ENCODE measurements at places on chromosomes 16 and 17.

- DNase-seq = peak; percentile 91
Observed at GRCh38 chr17:79839356-79840268, at the start of gene CBX4. Gene CBX4, minus strand, starts transcription at chr17:79839440. Its CDS starts 189 bp downstream, at chr17:79839251.

DNA sequence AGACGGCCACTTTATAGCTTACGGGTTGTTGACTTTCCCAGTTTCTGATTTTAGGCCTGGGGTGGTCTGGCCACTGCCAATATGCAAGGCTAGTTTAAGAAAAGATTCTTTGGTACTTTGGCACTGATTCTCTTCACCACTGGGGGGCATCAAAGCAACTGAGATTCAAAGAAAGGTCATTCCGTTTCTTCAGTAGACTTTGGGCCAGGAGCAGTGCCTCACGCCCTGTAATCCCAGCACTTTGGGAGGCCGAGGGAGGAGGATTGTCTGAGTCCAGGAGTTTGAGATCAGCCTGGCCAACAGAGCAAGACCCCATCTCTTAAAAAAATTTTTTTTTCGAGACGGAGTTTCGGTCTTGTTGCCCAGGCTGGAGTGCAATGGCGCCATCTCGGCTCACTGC, 53.0 kb downstream of the RPA1 start:
- DNase-seq = no peak

DNA sequence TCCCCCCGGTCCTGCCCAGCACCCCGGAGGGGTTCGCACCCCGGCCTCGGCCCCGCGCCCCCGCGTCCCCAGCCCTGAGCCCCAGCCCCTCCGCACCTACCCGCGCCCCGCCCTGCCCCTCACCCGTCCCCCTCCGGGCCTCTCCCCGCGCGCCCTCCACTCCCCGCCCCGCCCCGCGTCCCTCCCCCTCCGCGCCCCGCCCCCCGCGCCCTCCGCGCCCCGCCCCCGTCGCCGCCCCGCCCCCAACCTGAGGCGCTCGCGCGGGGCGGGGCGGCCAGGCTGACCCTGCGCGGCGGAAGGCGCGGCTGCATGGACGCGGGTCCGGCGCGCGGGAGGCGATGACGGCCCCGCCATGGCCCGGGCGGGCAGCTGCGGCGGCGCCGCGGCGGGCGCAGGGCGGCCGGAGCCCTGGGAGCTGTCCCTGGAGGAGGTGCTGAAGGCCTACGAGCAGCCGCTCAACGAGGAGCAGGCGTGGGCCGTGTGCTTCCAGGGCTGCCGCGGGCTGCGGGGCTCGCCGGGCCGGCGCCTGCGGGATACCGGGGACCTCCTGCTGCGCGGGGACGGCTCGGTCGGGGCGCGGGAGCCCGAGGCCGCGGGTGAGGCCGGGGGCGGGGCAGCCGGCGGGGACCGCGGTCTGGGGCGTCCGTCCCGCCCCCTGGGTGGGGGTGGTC, at the start of gene SPIRE2:
TSS of gene SPIRE2 (plus strand) at position 277 of the 671 bp plus-strand sequence. CDS start at position 353, 76 bp downstream.
- DNase-seq = no peak

- no peak for DNase-seq
Observed at GRCh38 chr17:36869856-36870719, 67.2 kb upstream of the LHX1 start.

GRCh38 chr17:40178021-40178601, 841 bp downstream of the RAPGEFL1 start:
- DNase-seq = no peak

DNA sequence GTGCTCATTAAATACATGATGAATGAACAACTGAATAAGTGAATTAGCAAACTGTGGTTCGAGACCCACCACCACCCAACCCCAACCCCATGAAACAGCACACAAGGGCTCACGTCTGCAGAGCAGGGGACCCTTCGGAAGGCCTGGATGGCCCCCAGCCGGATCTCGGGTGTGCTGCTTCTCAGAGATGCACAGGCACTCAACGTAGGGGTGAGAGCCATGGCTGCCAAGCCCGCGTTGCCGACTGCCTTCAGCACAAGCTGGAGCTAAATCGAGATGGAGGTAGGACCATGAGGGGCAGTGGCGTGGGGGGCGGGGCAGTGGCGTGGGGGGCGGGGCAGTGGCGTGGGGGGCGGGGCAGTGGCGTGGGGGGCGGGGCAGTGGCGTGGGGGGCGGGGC, 93.2 kb downstream of the LITAF start:
- no peak for DNase-seq

DNA sequence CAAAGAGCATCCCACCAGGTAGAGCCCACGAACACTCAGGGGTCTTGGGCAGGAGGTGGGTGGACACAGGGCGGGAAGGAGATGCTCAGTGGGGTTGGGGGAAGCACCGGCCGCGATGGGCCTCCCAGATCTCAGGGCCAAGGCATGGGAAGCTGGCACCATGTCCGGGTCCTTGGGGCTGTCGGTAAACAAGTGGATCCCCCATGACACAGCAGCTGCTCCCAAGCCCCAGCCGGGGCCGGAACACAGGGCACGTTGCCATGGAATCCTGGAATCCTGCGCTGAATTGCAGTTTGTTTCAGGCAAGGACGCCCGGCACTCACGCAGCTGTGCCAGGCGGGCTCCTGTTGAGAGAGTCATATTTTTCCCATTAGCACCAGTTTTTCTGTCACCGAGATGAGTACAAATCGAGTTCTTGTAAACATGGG, 23.0 kb upstream of the CHMP6 start:
- DNase-seq = peak; percentile 55
